NT2/D1 (cell line): ENCODE measurements at places on chromosomes 7 and 10.

DNA sequence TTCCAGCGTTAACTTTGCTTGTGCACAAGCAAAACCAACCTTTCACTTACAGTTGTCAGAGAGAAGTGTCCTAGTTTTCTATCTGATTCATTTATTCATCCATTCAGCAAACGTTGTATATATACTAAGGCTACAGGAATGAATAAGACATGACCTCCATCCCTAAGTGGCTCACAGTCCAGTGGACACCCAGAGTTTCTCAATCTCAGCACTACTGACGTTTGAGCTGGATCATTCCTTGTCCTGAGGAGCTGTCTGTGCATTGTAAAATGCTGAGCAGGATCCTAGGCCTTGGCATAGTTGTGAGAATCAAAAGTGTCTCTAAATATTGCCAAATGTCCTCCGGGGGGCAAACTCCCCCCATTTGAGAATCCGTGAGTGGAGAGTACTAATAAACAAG is 166.7 kb upstream of the PRKCQ start:
- DNase-seq, result no peak

DNA sequence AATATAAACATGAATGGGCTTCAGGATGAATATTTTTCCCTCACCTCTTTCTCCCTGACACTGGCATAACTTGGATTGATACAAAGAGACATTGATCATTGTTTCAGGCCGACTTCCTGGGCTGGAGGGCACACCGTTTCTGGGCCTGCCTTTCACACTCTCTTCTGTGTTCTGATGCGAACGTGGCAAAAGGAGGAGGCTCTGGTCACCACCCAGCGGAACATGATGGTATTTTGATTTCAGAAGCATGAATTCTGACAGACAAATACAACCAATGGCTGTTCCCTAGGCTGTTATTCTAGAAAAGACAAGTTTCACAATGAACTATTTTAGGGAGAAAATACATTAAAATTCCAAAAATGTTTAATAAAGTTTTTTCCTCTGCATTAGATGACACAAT is 534.5 kb upstream of the MKI67 start:
- DNase-seq, result no peak

DNA sequence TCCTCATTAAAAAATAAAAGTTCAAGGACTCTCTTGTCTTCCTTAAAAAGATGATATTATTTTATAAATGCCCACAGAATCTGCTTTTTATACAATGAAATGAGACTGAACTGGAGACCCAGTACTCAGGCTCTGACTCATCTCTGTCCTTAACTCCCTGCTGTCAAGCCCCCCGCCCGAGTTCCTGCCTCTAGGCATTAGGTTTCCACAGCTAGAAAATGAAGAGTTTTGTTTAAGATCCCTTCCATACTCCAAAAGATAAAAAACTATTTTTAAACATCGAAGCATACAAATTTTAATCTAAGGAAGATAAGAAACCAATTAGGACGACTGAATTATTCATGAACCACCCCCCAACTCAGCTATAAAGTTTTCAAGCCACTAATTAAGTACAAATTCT is 97.7 kb upstream of the FEZF1 start:
- DNase-seq, result peak; percentile 25

- DNase-seq, result no peak
Measured at GRCh38 chr7:157557263-157557662, 220.5 kb downstream of the DNAJB6 start.

DNA sequence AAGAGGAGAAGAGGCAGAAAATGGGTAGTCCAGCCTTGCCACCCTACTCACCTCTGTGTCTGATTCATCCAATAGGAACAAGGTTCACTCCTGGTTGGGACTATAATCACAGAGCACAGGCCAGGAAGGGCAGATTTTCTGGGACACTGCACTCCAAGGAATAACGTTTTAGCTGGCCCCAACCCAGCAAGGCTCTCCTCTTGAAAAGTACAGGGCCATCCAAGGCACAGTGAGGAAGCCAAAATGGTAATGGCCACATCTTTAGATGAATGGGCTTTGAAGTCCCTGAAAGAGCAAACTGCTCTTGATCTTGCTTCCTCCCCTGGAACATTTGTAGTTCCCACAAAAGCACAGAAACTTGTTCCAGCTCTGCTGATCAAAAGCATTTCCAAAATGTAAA is 149.4 kb downstream of the GRM3 start:
- no peak for DNase-seq

DNA sequence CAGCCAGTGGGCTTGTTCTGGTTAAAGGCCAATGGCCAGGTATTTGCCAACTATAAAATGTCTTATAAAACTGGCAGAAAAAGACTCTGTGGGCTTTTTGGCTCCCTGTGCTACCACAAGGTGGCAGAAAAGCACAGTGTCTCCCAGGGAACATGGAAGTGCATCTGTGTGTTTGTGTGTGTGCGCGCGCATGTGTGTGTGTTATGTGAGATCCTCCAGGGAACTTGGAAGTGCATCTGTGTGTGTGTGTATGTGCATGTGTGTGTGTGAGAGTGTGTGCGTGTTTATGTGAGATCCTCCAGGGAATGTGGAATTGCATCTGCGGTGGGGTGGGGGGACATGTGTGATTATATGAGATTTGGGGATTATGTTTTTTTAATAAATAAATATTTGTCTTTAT is 30.2 kb upstream of the ABI1 start:
- DNase-seq, result peak; percentile 49

- DNase-seq, result no peak
Measured at GRCh38 chr7:149790146-149790548, 16.8 kb upstream of the ZNF467 start.

- no peak for DNase-seq
Measured at GRCh38 chr7:45069444-45070253, 19.1 kb downstream of the NACAD start.

DNA sequence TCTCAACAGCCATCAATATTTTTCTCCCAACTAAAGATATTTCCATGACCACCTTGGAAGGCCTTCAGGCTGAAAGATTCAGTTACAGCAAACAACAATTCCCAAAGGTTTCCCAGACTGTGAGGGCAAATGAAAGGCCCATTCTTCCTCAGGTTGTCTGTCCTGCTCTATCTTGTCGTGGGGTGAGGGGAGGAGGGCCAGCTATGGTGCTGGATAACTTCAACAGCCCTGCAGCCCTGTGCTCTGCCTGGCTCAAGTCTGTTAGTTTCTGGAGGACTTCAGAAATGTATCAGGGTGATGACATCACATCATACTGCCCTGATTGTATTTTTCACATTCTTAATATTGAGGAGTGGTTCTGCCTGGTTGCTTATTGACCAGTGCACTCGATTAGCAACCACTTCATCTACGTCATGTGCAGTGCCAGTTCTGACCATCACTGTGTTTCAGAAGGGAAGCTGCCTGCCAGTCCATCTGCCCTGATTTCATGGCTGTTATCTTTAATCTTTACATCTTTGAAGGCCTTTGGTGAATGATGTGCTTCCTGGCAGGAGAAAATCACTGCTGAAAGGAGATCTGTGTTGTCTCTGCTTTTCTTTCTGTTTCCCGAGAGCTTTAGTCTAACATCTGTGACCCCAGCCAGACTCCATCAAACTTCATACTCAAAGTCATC is 135.5 kb downstream of the NRF1 start:
- DNase-seq, result no peak

DNA sequence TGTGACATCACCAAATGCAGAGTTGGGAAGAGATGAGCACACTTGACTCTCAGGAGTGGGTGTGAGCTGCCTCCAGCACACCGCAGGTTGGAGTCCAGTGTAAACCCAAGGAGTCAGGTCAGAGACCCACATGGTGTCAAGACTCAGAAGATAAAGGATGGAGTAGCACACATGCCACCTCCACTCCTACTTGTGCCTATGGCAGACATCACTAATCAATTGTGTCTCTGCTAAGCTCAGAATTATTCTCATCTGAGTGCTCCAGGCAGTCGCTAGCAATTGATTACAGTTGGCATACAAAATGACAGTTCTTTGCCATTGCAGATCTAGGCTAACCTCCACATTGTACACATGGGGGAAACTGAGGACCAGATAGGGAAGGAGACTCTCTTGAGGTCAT is 187.1 kb downstream of the RPS24 start:
- no peak for DNase-seq

- no peak for DNase-seq
Measured at GRCh38 chr10:32143302-32143847, 87.2 kb upstream of the KIF5B start.

DNA sequence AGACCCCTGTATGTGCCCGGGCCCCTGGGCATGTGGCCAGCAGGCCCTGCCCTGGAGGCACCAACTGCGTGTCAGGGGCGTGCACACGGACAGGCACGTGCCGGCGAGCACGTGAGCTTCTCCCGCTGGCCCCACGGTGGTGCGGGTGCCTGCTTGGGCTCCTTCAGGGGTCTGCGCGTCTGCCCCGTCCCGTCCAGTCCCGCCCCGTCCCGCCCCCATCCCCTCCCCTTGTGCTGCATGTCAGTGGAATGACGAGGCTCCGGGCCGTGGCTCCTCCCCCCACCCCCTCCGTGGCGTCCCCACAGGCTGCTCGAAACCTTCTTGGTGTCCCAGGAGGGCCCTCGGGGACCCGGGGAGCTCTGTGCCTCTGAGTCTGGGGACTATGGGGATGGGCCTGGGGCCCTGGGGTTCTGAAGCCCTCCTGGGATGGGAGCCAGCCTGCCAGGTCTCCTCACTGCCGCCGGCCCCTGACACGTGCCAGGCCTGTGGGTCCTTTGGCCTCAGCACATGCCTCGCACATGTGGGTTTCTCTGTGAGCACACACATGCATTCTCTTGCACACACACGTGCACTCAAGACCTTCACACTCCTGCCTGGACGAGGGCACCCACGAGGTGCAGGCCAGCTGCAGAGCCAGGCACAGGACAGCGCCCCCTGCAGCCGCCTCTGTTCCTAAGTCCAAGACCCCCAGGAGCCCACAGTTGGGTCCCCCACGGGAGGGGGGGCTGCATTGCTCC is 27.5 kb upstream of the AMZ1 start:
- no peak for DNase-seq
